ENCODE measurements at places on chromosomes 7 and 10. TPM values are rescaled to one million over a fixed set of nuclear protein-coding genes. Genes with fewer than 3 reads are reported as not detected.

The TLX1 gene
- total RNA-seq: not detected

The HMX2 gene
- not detected for total RNA-seq

The PVRIG gene
- total RNA-seq: not detected

The GNAT3 gene
- total RNA-seq: not detected

The CLCN1 gene
- total RNA-seq: 0.11 TPM

The CPN1 gene
- total RNA-seq: not detected

The RBP4 gene
- total RNA-seq: 0.54 TPM

The COPG2 gene
- total RNA-seq: 56.4 TPM

The TFPI2 gene
- total RNA-seq: 73.5 TPM

The SFTPA1 gene
- total RNA-seq: not detected
